ENCODE measurements at places on chromosomes 1 and 21.
A peak's percentile ranks its signal among the peaks of the same experiment; 100 is the strongest.

GRCh38 chr1:218521414-218522169 lies 176.5 kb downstream of the TGFB2 start:
- DNase-seq: no peak

GRCh38 chr21:28971171-28971570 lies 21.5 kb downstream of the LTN1 start:
- DNase-seq: no peak

GRCh38 chr1:6502000-6502891 lies 10.8 kb upstream of the PLEKHG5 start:
- peak; percentile 85 for DNase-seq

GRCh38 chr1:112866151-112866550 lies 89.8 kb downstream of the SLC16A1 start:
- no peak for DNase-seq

- DNase-seq: no peak
Observed at GRCh38 chr21:39003982-39004633, 179.1 kb downstream of the PSMG1 start.

DNA sequence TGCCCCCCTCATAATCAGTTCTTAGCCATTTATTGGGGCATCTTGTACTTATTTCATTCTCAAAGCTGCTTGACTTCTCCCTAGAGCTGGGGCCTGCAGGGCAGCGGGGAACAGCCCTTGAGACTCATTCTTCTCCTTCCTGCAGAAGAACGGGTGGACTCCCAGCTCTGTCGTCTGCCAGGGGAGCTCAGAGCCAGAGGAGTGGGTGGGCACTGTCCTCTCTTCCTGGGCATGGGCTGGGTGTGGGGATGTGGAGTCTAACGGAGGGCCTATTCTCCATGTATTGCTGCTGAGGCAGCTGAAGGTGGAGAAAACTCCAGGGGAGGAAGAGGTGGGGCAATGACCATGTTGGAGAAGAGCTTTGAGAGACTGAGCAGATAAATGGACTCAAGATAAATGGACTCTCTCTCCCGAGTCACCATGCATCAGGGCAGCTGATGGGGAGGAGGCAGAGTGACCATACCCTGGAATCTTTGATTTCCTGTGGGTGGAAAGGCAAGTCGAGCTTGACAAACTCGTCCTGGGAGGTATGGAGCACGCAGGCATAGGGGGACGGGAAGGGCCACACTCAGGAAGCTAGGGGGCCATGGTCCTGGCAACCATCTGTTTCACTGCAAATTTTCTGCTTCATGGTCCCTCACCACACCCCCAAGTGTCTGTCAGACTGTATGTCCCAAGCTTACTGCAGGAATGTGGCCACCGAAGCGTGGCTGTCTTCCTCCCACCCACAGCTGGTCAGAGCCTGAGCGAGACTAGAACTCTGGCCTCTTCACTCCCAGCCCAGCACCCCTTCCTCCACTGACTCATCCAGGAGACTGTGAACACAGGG lies 56.9 kb upstream of the ATP2B4 start:
- no peak for DNase-seq

GRCh38 chr1:38558500-38559445 lies 300.8 kb downstream of the RRAGC start:
- DNase-seq: no peak

- no peak for DNase-seq
Observed at GRCh38 chr1:192817246-192817645, 8.4 kb downstream of the RGS2 start.
